ENCODE measurements at places on chromosomes 3 and 15.

- DNase-seq = no peak
Observed at GRCh38 chr3:70277304-70277703, 35.1 kb downstream of the MDFIC2 start.

DNA sequence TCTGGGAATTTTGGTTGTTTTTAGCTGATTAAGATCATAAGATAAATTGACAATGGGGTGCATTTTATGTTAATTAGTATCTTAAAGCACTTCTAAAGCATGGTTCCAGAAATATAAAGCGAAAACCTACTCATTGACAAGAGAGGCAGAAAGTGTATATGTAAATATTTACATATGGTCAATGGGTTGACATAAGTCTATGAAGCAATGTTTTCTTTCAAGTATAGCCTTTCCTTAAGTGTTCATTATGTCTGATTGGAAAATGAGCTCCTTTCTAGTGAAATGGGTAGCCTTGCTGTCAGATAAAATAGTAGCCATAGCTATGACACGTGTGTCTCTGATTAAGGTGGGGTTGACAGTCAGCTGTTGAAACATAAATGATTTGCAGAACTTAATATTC, 365.2 kb upstream of the AGTR1 start:
- DNase-seq = no peak

DNA sequence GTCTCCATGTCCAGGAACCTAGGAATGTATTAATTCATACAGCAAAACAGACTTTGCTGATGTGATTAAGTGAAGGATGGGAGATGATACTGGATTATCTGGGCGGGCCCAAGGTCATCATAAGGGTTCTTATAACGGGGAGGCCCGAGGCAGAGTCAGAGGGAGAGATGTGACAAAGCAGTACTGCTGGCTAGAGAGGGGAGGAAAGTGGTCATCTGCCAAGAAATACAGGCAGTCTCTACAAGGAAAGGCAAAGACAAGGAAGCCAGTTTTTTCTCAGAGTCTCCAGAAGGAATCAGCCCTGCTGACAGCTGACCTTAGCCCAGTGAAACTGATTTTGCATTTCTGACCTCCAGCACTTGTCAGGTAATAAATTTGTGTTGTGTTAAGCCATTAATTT, 66.2 kb upstream of the CORO2B start:
- DNase-seq = no peak

DNA sequence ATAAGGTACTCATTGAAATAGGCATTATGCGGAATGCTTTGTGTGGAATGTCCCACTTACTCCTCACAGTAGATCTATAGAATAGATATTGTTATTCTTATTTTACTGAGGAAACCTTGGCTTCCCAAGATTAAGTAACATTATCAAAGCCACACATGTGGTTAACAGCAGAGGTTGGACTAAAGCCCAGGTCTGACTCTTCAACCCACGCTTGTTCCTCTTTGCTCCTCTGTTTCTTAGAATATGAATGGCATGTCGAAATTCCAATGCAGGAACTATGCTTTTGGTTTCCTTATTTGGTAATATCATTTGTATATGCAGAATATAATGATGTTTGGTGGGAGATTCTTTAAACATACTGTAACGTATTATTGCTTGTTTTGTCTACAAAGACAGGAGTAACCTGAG, 818.8 kb upstream of the LMCD1 start:
- peak; percentile 2 for DNase-seq

GRCh38 chr3:56282341-56282740, 185.9 kb downstream of the ERC2 start:
- DNase-seq = no peak

- DNase-seq = no peak
Observed at GRCh38 chr3:106783231-106783630, 594.0 kb upstream of the CCDC54 start.

DNA sequence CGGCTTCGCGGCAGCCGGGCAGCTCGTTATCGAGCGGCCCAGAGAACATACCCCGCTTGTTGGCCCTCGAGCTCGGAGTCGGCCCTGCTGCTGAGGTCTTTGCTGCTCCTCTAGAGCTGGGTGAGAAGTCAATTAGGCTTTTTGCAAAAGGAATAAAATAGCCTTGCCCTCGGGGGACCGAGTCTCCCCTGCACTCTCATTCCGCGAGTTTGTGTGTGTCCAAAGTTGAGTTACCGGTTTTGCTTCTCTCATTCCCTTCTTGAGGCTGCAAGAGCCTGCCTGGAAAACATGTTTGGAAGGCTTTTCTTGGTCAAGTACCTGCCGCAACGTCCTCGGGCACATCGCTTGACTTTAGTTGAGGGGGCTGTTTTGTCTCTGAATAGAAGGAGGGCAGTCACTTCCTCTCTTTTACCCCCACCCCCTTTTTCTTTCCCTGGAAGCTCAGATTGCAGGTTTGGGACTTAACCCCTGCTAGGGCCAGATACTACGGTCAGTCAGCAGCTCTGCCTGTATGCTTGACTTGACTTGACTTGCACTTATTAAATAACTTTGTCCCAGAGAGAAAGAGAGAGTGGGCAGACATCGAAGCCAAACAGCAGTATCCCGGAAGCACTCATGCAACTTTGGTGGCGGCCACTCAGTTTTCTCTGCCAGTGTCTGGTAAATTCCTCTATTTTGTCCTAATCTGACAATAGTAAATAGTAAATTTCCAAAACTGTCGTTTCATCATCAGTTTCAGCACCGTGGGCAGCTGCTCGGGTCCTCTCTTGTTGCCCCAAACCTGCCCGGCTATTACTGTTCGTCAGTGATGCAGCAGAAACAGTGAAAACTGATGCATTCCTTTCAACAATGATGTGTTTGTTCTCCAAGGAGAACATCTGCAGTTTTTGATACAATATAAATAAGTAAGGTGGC, 609 bp downstream of the RNF13 start:
- peak; percentile 13 for DNase-seq

DNA sequence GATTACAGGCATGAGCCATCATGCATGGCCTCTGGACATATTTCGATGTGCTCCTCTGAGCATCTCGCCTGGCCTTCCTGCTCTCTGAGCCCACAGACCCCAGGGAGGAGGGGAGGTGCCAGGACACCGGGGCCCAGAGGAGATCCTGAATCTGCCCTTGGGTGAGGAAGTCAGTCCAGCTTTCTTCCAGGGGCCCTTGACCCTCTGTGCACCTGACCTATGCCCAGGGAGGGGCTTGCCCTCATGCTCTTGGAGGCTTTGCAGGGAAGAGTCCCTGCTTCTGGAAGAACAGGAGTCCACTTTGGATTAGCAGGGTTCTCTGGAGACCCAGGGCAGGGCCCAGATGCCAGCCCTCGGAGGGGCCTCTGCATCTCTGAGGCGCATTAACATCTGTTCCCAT, 1.4 kb downstream of the ACSBG1 start:
- no peak for DNase-seq

DNA sequence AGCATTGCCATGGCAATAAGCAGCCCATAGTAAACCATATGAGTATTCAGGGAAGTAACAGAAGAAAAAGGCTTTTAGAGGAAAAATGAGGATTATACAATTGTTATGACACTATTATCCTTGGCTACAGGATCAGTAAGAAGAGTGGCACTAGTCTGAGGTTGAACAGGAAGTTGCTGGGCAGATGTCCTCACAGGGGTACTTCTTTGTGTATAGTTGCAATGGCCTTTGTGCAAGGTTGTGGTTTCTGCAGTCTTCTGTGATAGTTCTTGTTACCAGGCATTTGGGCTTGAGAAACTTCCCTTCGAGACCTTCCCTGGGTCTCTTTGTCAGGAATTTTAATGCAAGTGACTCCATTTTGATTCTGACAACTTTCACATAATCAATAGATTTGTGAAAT, 100.6 kb upstream of the ATP11B start:
- no peak for DNase-seq

DNA sequence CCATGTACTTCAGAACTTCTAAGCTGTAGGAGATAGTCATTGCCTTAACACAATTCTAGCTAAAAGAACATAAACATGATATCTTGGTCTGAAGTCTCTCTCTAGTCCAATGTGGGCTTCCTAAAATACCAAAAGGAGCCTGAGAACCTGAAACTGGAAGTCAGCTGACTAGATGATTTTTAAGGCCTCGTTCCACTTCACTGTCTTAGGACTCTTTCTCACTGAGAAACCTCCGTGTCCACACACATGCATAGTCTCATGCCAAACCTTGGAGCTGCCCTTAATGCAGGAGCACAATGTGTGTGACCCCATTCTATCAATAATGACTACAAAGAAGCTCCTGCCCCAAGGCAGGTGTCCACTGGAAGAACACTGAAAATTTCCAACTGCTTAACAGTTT, 87.7 kb downstream of the ETFA start:
- DNase-seq = no peak

GRCh38 chr3:134373271-134374104, 759 bp downstream of the AMOTL2 start:
- DNase-seq = peak; percentile 87

DNA sequence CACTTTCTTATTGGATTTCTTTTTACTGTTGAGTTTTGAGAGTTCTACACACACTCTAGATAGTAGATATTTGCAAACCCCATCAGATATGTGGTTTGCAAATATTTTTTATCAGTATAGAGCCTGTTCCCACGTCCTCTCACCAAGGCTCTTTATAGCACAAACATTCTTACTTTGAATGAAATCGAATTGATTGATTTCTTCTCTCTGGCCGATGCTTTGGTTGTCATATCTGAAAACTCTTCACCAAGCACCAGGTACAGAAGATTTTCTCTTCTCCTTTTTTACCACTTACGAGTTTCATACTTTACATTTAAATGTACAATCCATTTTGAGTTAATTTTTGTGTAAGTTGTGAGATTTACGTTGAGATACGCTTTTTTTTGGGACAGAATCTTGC, 163.4 kb downstream of the PTPRG start:
- DNase-seq = no peak

DNA sequence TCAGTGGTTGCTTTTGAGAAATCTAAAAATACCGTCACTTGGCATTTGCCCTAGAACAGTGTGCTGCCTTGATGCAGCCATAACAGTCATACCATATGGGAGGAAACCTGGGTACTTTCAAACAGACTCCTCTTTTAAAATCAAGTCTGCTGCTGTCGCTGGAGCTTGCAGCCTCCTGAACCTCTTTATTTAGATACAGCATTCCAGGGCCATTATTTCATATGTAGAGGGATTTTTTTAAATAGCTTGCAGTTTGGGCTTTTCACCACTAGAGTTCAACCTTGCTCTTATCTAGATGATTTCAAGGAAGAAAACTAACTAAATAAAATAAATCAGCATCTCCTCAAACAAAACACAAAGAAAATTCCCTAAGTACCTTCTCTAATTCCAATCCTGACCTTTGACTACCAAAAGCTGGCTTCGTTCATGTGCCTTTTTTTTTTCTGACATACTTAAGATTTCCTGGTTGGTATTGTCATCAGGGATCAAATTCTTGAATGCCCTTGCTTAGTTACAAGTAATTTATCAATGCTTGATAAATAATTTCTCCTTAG, 111.6 kb downstream of the KBTBD8 start:
- DNase-seq = peak; percentile 31

GRCh38 chr3:94175677-94176076, 112.8 kb downstream of the NSUN3 start:
- DNase-seq = no peak

GRCh38 chr15:31397851-31398661, 71.4 kb downstream of the KLF13 start:
- peak; percentile 6 for DNase-seq

- no peak for DNase-seq
Observed at GRCh38 chr15:78943692-78944091, 1.2 kb downstream of the CTSH start.

DNA sequence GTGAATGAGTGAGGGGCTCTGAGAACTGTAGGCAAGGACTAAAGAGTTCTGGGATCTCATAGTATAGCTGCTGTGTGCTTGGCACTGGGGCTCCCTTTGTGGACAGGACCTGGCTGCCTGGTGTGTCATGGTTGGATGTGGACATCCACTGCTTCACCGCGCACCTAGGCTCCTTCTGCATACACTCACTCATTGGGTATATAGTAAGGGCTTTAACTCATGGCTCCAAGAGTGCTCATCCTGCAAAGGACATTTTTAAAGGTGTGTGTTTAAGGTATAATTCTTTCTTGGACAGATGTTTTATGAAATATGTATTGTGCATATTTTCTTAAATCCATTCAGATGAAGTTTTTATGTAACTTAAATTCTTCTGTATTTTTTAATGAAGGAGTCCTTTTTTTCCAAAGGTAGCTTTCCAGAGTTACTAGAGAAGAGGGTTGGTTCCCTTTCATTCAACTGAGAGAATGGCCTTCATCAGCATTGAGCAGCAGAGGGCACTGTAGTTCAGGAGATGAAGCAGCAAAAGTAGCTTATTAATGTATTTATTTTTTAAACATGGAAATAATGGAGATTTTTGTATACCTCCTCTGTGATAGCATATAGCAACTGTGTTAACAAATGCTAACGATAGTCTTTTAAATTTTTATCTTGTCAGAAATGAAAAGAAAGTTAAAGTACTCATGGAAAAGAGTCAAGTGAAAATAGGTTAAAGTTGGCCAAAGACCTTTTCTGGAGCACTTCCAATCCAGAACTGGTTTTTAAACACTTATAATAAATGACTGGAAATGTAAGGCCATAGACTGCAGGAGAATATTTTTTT, 25.2 kb downstream of the OXNAD1 start:
- DNase-seq = no peak

- DNase-seq = no peak
Observed at GRCh38 chr3:62586356-62586755, 213.0 kb upstream of the FEZF2 start.

DNA sequence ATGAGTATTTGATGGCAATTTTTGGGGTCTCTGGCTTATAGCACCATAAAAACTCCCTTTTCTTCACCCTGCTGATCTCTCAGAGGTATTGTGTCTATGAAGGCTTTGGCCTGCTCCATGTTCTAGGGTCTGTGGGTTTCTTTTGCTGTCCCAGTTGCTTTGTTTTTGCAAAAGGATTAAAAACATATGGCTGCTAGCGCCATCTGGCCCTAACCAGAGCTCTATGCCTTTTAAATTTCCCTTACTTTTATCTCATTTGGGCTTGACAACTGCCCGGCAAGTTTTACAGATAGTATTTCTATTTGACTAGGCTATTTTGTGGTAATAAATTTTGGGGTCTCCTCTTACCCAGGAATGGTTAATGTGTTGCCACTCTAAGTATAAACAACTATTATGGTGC, 6.4 kb upstream of the GHRL start:
- DNase-seq = no peak

DNA sequence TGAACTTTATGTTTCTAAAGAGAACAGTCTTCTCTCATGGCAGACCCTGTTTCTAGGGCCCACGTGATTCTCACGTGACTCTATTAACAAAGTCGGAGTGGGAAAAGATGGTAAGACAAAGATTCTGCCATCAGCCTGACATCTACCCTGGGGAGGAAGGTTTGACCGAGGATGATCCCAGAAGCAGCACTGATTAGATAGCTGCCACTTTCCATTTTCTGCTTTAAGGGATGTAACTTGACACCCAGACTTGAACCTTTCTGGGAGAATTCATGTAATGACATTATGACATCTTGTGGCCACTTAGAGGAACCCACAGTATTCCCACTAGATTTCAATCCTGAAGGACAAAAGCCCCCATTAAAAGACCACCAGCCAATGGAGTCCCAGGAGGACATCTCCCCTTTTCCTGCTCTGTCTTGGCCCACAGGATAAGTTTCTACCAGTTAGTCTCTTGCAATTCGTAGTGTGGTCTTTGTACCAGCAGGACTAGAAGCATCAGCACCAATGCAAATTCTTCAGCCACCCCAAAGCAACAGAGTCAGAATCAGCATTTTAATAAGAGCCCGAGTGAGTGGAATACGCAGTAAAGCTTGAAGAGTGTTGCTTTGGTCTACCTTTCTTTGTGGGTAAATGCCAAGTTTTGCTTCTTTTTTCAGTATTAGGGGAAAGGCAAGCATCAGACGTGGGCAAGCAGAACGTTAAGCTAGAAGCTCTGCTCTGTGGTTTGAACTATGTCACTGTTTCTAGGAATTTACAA, 480.5 kb upstream of the PROK2 start:
- DNase-seq = no peak

GRCh38 chr3:54967731-54968161, 39.9 kb upstream of the LRTM1 start:
- DNase-seq = peak; percentile 36

All from hepatic stellate cell (primary cell).